ENCODE measurements at places on chromosomes 5 and 9.

DNA sequence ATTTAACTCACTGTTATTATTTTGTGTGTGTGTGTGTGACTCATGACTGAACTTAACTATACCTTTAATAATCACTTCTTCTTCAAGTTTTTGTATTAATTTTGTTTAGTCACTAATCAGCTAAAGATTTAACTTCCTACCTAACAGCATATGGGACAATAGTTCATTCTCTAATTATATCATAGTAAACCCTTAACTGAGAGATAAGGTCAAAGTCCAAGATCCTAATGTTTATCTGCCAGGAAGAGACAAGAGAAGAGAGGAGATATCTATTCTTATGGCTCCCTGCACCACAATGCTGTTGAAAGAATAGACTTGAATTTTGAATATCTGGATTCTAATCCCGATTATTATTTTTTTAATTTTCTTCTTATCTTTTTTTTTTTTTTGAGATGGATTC, 28.1 kb downstream of the FREM1 start:
- DNase-seq, result no peak

DNA sequence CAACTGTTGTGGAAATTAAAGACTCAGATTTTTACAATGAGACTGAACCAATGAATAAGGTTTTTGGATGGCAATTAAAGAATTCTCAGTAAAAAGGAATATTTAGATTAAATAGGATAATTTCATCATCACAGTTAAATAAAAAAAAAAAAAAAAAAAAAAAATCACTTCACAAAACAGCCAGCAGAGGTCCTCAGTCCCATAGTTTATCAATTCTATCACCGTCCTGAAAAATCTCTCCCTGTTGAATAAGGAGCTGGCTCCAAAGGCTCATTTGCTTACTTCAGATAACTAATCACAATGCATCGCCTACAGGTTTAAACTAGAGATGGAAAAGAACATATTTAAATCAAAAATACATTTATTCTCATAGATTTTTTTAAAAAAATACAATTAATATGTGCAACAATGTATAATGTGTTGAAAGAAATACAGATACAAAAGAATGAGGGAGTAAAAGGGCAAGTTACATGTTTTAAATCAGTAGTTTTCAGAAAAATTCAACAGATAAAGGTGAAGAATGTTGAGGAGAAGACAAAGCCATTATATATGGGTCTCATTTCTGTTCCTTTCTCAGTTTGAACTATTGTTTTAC, 175.8 kb upstream of the CHD1 start:
- no peak for DNase-seq

- DNase-seq, result no peak
These were observed 382.6 kb downstream of the ADGRV1 start for GRCh38 chr5:90941002-90941720.

- no peak for DNase-seq
These were observed 50.0 kb downstream of the CAMSAP1 start for GRCh38 chr9:135857371-135857786.

DNA sequence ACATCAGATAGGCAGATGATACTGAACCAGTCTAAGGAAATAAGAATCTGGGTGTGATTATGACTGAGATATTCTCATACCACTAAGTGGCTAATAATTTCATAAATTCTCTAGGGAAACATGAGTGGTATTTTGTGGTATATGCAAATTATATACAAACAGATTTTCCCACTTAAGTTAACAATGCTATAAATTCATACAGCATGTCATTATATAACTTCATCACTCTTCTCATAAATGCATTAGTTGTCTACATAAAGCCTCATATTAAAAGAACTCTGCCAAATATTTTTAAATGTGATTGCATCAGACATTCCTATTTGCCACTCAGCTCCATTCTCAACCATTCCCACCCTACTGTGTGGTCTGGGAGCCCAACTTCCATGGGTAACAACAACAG, 226.5 kb downstream of the TLE1 start:
- no peak for DNase-seq

DNA sequence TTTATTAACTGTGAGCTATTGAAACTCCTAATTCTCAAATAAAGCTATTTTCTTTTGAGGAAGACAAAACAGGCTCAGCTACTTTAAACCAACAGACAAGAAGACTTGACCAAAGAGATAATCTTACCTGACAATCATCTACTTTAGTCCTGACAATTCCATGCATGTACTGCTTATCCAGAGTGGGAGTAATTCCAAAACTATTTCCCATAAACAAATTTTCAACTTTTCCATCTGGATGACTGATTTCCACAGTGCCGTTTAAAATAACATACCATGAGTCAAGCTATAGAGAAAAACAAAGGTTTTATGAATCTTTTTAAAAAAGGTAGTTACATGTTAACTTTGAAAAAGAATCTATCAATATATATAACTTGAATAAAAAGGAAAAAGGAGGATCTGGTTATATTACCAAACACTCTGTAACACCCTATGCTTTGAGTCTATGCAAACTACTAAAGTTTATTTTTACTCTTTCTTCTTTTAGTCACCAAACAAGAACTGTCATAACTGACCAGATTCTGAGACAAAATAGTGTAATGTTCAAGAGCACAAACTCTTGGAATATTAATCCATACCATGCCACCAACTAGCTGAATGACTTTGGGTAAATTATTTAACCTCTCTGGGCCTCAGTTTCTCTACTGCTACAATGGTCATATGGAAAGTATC, 129.7 kb downstream of the RAPGEF6 start:
- DNase-seq, result no peak

- no peak for DNase-seq
These were observed 24.3 kb upstream of the TUSC1 start for GRCh38 chr9:25702536-25702935.

DNA sequence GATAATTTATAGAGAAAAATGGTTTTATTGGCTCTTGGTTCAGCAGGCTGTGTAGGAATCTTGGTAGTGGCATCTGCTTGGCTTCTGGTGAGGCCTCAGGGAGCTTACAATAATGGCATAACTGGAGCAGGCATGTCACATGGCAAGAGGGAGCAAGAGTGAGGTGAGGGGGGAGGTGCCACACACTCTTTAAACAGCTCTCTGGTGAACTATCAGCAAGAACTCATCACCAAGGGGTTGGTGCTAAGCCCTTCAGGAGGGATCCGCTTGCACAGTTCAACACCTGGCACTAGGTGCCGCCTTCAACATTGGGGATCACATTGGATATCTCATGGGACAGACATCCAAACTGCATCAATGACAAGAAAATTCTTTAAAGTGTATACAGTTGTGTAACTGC, 10.5 kb downstream of the GPBP1 start:
- no peak for DNase-seq

DNA sequence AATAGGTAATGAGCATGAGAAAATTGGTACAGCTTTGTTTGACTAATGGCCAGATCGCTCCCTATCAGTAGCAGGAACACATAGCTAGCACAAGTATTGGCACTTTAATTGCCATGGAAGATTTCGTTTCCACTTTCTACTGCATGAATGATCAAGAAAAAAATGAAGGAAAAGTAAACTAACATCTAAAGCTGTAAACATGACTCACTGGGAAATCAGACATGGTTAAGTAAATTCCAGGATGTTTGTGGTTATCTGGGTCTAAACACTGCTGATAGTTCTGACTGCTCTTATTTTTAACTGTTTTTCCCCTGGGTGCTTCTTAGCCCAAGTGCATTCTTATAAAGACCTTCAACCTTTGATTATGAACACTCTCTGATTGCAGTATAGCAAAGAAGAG, 388.9 kb downstream of the NR2F1-AS1 start:
- DNase-seq, result no peak

GRCh38 chr9:28190981-28191380, 617.7 kb upstream of the C9orf72 start:
- no peak for DNase-seq

- DNase-seq, result no peak
These were observed 32.8 kb upstream of the TNFAIP8 start for GRCh38 chr5:119322948-119323537.

DNA sequence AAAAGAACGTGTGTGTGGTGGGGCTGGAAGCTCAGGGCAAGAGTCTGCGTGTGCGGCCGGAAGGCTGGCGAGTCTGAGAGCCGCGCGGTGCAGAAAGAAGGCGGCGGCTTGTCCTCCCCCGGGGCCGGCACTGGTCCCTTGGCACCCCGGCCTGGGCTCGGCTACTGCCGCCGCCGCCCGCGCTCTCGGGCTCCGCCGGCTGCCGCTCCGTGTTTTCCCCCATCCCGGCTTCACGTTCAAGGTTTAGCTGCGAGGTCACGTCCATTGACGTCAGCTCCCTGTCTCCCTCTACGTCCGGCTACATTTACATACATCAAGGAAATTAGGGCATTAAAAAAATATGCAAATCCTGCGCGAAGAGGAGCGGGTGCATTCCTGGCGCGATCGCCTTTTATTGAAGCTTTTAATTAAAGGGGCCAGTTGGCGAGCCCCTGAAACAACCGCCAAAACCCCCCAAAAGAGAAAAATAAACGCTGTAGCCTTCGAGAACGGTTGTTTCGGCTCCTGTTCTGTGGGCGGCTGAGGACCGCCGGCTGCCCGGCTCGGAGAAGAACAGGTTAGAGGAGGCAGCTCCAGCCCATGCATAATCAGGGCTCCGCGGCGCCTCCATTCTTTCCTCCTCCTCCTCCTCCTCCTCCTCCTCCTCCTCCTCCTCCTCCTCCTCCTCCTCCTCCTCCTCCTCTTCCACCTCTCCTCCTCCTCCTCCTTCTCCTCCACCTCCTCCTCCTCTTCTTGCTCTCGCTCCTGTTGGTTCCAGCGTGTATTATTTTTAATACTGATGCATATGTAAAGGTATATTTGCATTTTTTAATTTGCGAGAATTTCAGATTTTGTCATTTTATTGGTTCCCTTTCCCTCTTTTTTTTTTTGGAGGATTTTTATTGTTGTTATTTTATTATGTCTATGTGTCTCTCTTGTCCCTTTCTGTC, 207.0 kb downstream of the MEF2C start:
- DNase-seq, result no peak

DNA sequence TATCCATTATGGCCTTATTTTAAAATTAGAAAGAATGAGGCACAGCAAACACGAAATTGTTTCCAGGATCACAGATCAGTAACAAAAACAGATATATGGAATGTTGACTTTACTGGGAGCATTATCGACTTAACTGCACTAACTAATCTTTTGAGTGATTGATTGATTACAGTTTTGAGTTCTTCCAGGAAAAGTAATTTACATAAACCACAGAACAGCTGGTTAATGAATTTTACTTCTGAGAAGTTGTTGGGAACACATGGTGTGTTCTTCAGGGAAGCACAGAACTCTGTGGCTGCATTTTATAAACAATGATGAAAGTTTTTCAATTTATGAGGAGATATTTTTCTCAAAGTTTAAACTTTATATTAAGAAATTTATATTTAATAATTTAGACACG, 802.4 kb upstream of the ACO1 start:
- no peak for DNase-seq

DNA sequence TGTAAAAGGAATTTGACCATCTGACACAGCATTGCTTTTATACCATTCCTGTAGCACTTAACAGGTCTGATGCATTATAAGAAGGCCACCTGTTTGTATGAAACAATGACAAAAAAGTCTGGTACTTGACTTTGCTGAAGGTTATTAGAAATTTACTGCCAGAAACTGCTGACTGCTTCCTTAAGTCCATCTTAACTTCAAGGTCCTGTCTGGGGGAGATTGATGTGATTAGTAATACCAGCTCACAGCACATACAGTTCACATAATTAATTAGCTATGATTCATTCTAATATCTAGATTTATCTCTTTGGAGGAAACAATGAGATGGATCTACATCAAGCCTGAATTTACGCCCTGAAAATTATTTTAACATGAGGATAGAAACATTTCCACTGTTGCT, 49.6 kb upstream of the TEK start:
- no peak for DNase-seq
